ENCODE measurements at places on chromosomes 13 and 19.

DNA sequence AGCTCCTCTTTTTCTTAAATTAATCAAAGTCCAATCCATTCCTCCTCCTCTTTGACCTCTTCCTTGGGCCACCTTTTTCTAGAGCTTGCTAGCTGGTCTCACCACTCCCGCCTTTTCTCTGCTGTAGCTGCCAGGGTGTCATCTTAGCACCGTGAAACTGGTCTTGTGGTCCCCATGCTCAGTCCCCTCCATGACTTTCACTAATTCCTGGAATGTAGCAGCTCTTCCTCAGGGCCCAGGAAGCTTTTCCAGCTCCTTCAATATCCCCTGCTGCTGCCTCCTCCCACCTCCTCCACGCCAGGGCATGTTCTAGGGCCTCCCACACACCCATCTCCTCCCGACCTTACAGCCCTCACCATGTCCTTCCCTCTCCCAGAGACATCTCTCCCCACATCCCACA, 222.2 kb downstream of the MYO16 start:
- DNase-seq = no peak
- no peak overlapping the region for H3K4me3 ChIP-seq
- no peaks in the 10 kb centered on the region for H3K27me3 ChIP-seq
- H3K27ac ChIP-seq = no peak overlapping the region

DNA sequence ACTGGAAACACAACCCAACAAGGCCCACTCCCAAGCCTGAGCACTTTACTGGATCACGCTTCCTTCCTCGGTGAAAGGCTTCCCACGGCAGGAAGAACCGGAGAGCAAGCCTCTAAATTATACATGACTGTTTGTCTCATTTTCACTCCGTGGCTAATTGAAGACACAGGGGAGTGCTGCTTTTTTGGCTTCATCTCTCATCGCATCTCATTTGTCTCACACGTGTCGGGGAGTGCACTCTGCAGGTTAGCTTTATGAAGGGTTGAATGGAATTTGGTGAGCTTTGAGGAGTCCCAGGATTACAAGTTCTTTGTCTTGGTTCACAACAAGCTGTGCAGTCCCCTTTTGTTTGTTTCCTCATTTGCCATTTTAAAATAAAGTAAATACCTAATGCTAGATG, 544.6 kb downstream of the GPC6 start:
- H3K4me3 ChIP-seq = no peak overlapping the region
- H3K4me1 ChIP-seq = no peaks in the 10 kb centered on the region
- no peak for DNase-seq
- no peaks in the 10 kb centered on the region for H3K36me3 ChIP-seq
- no peaks in the 10 kb centered on the region for H3K27me3 ChIP-seq

DNA sequence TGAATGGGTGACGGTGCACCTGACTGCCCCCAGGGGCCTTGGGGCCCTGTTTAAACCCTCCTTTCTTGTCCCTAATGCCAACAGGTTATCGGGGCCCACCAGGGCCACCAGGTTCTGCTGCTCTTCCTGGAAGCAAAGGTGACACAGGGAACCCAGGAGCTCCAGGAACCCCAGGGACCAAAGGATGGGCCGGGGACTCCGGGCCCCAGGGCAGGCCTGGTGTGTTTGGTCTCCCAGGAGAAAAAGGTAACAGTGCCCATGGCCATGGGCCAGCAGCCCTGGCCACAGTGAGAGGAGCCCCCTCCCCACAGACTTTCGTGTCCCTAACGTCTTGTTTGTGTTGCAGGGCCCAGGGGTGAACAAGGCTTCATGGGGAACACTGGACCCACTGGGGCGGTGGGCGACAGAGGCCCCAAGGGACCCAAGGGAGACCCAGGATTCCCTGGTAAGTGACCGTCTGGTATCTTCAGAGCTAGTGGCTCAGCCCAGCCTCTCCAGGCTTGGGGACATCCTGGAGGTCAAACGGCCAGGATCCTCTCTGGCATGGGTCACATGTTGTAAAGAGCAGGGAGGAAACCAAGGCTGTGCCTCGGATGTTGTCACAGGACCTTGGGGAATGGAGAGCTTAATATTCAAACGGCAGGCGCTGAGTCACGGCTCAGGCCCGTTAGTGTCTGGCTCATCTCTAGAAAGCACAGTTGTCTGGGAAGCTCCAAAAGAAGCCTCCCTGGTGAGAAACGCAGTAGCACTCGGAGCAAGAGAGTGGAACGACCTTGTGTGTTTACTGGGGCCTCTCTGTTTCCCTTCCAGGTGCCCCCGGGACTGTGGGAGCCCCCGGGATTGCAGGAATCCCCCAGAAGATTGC, 58.3 kb downstream of the RAB20 start:
- H3K36me3 ChIP-seq = no peaks in the 10 kb centered on the region
- no peaks in the 10 kb centered on the region for H3K4me1 ChIP-seq
- no peak for DNase-seq

DNA sequence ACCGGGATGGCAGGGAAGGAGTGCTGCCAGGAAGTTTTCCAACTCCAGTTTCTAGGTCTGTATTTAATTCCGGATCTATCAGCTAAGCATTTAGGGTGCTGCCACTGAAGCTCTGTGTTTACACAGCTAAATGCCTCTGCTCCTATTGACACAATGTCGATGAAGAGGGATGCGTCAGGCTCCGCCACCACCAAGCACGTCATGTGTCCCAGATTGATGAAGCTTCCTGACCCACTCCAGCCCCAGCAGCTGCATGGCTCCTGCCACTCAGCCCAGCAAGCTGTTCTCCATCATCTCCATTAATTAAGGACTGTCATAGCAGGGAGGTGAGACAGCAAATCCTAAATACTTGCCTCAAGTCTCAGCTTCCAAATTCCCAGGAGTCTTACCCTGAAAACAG, 435.2 kb upstream of the ZNF507 start:
- H3K36me3 ChIP-seq = no peaks in the 10 kb centered on the region
- peaks cover 2% of the 10 kb centered on the region for H3K4me1 ChIP-seq
- no peak for DNase-seq
- H3K27ac ChIP-seq = no peak overlapping the region

DNA sequence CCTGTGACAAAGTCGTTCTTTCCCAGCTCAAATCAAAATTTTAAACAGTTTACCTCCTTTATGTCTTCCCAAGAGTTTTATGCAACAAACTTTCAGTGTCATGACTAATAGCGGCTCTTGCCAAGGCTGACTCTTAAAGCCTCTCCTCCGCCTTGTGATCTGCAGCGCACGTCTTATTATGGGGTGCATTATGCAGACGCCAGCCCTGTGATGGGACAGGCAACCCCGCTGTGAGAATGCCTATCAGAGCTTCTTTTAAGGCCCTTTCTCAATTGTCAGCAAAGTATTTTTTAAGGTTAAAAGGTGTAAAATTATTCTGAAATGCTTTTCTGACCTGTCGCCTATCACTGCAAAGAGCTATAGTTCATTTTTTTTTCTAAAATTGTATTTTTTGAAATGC, 152.8 kb downstream of the SOX1 start:
- H3K4me1 ChIP-seq = no peaks in the 10 kb centered on the region
- no peaks in the 10 kb centered on the region for H3K27me3 ChIP-seq
- no peak for DNase-seq
- no peak overlapping the region for H3K27ac ChIP-seq
- no peak overlapping the region for H3K4me3 ChIP-seq

DNA sequence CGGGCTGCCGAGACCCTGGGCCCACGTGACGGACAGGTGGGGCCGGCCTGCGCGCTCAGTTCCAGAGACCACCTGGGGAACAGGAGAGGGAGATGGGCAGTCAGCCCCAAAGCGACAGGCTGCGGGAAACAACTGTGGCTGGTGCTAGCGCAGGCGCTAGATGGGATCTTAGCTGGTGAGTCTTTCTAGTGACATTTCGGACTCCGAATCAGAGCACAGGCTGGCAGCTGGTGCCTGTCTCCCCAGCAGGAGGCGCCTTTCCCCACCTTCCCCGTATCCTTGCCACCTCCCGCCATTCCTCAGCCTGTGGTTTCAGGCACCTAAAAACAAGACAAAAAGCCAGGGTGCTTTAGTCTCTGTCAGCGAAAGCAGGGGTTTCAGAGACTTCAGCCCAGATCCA, 19.4 kb upstream of the RANBP3 start:
- no peak for DNase-seq
- H3K27me3 ChIP-seq = no peaks in the 10 kb centered on the region
- H3K36me3 ChIP-seq = peaks cover 7% of the 10 kb centered on the region
- no peaks in the 10 kb centered on the region for H3K4me1 ChIP-seq

DNA sequence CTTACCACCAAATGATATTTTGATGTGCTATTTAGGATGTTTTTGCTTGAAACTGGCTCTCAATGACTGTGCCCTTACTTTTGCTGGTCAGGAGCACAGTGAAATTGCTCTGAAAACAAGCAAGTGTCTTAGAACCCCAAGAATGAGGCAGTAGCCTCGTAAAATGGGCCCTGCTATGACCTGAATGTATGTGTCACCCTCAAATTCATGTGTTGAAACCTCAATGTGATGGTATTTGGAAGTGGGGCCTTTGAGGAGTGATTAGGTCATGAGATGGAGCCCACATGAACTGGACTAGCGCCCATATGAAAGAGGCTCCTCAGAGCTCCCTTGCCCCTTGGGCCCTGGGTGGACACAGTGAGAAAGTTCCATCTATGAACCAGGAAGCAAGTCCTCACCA, 155.2 kb downstream of the ZIC5 start:
- H3K4me1 ChIP-seq = peaks cover 13% of the 10 kb centered on the region
- H3K36me3 ChIP-seq = no peaks in the 10 kb centered on the region
- no peak overlapping the region for H3K27ac ChIP-seq
- H3K27me3 ChIP-seq = peaks cover 5% of the 10 kb centered on the region
- no peak for DNase-seq

- H3K27ac ChIP-seq = no peak overlapping the region
- H3K36me3 ChIP-seq = peaks cover 10% of the 10 kb centered on the region
These were observed 8.7 kb downstream of the IFNL1 start for GRCh38 chr19:39304701-39305571.

GRCh38 chr13:61094865-61095264, 320.8 kb downstream of the PCDH20 start:
- H3K36me3 ChIP-seq = no peaks in the 10 kb centered on the region
- H3K27me3 ChIP-seq = no peaks in the 10 kb centered on the region
- DNase-seq = no peak
- H3K4me3 ChIP-seq = no peak overlapping the region
- no peak overlapping the region for H3K27ac ChIP-seq

GRCh38 chr13:54980651-54981050, 1952.0 kb downstream of the OLFM4 start:
- no peaks in the 10 kb centered on the region for H3K27me3 ChIP-seq
- H3K4me3 ChIP-seq = no peak overlapping the region
- no peak overlapping the region for H3K27ac ChIP-seq
- no peaks in the 10 kb centered on the region for H3K36me3 ChIP-seq
- H3K4me1 ChIP-seq = no peaks in the 10 kb centered on the region

GRCh38 chr13:21133077-21133476, 43.3 kb downstream of the SKA3 start:
- no peak overlapping the region for H3K27ac ChIP-seq
- H3K27me3 ChIP-seq = peaks cover 18% of the 10 kb centered on the region
- no peaks in the 10 kb centered on the region for H3K4me1 ChIP-seq
- DNase-seq = no peak
- H3K36me3 ChIP-seq = no peaks in the 10 kb centered on the region
- no peak overlapping the region for H3K4me3 ChIP-seq

DNA sequence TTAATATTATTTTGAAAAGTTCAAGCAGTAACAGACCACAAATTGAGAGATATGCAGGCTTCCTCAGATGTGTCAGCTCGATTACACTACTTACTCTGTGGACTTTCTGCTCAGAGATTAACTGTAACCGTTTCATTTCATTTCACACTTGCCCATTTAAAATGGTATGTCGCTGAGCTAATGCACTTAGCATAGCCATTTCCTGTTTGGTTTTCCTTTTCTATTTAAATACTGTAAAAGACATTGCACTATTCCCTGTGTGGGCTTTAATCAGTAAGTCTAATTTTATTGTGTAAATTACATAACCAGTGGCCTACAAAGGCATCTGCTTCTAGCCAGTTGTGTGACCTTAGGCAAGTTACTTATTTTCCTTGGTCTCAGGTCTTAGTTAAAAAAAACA, 237.6 kb downstream of the LACC1 start:
- no peak for DNase-seq
- no peak overlapping the region for H3K27ac ChIP-seq
- H3K4me1 ChIP-seq = no peaks in the 10 kb centered on the region
- H3K36me3 ChIP-seq = no peaks in the 10 kb centered on the region
- no peak overlapping the region for H3K4me3 ChIP-seq

- H3K4me3 ChIP-seq = peak overlapping the region; percentile 57
- peak; percentile 29 for DNase-seq
- no peak overlapping the region for H3K27ac ChIP-seq
- peaks cover 4% of the 10 kb centered on the region for H3K4me1 ChIP-seq
- no peaks in the 10 kb centered on the region for H3K36me3 ChIP-seq
These were observed 27.9 kb upstream of the ONECUT3 start for GRCh38 chr19:1725100-1726064.

DNA sequence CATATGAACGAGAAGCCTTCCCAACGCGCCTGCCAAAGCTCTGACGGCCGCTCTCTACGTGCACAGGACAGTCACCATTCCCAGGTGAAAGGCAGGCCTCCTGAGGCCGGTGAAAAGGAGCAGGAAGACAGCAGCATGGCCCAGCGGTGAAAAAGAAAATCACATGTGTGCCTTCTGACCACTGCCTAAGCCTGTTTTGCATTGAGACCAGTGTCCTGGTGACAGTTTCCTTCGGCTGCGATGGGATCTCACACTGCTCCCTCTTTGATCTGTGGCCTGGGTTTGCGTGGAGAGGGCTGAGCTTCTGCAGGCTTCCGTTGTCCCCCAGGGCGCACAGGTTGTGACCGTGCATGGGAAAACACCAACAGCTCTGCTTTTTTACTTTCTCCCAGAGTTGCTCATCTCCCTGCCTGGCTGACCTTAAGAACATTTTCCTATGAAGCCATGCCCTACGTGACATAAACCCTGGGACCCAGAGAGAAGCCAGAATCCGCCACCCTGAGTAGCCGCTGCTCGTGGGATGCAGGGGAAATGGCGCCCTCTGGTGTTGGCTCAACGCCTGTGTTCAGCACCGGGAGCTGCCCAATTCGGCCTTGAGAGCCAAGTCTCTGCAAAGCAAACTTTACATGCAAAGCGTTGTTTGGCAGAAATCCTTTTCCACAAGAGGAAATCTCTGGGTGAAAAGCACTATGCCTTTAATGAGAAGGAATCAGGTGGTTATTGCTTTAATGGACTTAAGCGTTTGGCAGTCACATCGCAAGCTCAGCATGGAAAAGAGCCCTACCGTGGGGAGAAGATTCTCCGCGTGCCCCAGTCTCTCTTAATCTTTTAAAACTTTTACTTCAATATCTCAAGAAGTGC, 112.2 kb upstream of the GPR12 start:
- H3K27me3 ChIP-seq = peaks cover 2% of the 10 kb centered on the region
- no peak overlapping the region for H3K27ac ChIP-seq
- no peaks in the 10 kb centered on the region for H3K36me3 ChIP-seq
- no peak overlapping the region for H3K4me3 ChIP-seq
- no peaks in the 10 kb centered on the region for H3K4me1 ChIP-seq

DNA sequence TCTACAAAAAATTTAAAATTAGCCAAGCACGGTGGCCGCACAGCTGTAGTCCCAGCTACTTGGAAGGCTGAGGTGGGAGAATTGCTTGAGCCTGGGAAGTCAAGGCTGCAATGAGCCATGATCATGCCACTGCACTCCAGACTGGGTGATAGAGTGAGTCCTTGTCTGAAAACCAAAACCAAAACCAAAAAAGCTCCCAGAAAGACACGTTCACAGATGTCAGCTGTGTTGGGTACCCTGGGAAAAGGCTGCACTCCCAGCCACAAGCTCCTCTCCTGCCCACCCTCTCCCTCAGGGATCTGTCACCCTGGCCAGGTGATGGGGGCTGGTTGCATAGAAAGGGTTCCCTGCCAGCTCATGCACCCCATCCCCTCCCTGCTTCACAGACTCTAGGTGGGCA, 53.3 kb downstream of the RNF6 start:
- no peak overlapping the region for H3K4me3 ChIP-seq
- H3K4me1 ChIP-seq = peaks cover 3% of the 10 kb centered on the region
- H3K27ac ChIP-seq = no peak overlapping the region

GRCh38 chr13:106297283-106297682, 238.2 kb downstream of the EFNB2 start:
- no peaks in the 10 kb centered on the region for H3K36me3 ChIP-seq
- DNase-seq = no peak
- no peak overlapping the region for H3K27ac ChIP-seq
- H3K4me3 ChIP-seq = no peak overlapping the region
- no peaks in the 10 kb centered on the region for H3K27me3 ChIP-seq
